ENCODE measurements at places on chromosomes 7 and 10.

- DNase-seq = no peak
Observed at GRCh38 chr7:120567204-120567603, 290.7 kb downstream of the TSPAN12 start.

- no peak for DNase-seq
Observed at GRCh38 chr10:36381748-36382147, 739.7 kb upstream of the FZD8 start.

DNA sequence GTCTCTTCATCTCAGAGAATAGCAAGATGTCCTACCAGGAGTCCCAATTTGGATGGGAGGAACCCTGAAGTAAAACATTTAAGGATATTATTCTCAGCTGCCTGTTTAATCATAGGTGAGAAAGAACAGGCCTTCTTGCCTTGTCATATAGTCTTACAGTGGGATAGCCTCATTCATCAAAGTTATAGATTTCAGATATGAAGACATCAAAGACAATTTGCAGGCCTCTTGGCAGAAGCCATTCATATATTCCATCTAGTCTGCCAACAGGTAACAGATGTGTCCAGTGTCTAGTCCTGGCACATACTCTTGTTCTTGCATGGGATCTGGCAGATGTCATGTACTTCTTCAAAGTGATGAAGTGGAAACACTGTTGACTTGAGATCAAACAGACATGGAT lies 601.3 kb upstream of the GHITM start:
- no peak for DNase-seq

DNA sequence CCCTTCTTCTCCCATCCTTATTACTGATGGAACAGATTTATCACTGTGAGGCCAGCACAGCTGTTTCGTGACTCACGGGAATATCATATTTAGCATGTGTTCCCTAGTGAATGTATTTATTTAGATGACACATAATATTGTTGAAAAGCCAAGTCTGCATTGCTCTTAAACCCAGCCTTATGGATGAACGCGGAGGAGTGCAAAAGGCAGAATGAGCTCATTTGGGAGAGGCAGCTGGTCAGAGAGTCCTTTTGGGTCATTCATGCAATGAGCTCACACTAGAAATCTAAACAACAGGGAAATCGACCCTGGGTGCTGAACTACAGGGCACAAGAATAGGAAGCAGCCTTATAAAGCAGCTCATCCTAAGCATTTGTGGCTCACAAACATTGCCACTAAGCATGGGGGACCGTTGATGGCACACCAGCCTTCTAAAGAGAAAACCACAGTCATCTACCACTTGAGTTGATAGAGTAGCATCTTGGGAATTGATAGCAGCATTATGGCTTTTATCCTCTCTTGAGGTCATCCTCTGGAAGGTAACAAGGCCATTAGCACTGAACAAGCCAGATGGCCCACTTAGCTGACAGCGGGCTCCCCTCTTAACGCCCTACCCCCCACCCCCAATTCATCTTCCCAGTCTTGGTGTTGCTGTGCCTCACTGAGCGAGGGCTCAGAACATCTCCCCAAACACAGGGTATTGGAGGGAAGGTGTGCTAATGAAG lies 32.9 kb upstream of the SDK1 start:
- no peak for DNase-seq

DNA sequence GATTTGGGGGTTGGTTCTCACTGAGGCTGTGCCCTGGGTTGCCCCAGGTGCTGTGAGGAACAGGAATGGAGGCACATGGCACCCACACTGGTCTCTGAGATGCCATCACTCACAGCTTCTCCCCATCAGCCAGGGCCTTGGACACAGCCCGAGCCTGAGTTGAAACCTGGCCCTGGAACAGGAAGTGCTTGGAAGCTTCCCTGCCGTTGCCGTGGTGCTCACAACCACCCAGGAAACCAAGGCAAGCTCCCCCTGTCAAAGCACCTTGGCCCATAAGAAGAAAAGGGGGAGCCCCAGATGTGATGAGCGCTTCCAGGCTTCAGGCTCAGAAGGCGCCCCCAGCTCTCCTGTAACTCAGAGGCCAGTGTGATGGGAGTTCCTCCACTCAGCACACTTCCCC lies at the start of gene BTBD16:
Gene BTBD16, plus strand, starts transcription at position 221 of the 400 bp plus-strand sequence. CDS start 3,786 bp downstream, outside the sequence.
- DNase-seq = no peak

GRCh38 chr7:157211690-157212089 lies 73.0 kb downstream of the UBE3C start:
- no peak for DNase-seq

DNA sequence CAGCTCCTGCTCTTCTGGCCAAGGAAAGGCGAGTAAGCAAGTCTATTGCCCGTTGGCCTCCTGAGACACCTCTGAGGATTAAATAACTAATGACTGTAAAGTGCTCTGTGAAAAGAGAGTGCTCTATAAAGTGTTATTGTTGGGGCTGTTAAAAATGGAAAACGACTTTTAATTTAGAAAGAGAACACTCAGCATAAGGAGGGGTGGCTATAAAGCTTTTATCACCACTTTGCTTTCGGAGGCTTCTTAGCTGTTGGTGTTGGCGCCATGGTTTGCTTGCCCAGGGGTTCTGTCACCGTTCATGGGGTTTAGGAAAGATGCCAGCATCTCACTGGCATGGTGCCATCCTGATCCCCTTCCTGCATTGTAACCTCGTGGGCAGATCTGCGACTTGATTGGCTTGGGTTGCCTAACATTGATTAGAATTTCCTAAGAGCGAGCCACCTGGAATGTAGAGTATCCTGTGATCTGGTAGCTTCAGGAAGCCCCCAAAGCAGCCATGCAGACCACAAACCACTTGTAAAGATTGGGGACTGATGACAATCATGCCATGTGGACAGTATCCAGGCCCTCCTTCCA lies 509.9 kb downstream of the LRMDA start:
- no peak for DNase-seq

GRCh38 chr7:77329466-77330168 lies 86.5 kb downstream of the GSAP start:
- DNase-seq = no peak

DNA sequence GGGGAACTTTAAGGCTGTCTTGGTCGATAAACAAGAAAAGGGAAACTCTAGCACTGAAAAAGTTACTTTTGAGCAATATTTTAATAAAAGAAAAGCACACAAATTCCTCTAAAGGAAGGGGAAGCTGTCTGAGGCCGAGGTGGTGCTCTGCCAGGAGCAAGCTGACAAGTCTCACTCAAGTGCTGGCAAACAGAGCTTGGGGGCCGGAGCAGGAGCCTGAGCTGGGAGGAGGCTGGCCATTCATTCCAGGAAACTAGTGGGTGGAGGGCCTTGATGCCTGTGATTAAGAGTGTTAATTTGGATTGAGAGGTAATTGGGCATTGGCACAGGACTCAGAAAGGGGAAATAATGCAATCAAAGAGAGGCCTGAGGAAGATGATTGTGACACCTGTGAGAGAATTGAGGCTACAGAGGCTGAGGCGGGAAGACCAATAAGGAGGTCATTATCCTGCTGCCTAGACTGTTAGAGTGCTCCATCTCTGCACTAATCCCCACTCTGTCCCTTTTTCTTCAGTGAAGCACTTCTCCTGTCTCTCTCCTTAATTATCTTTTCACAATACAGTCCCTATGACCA lies 154.9 kb upstream of the COL1A2 start:
- peak; percentile 58 for DNase-seq

- DNase-seq = no peak
Observed at GRCh38 chr7:129845972-129846327, 106.8 kb downstream of the UBE2H start.

GRCh38 chr10:109966961-109967738 lies 40.6 kb upstream of the ADD3 start:
- no peak for DNase-seq

DNA sequence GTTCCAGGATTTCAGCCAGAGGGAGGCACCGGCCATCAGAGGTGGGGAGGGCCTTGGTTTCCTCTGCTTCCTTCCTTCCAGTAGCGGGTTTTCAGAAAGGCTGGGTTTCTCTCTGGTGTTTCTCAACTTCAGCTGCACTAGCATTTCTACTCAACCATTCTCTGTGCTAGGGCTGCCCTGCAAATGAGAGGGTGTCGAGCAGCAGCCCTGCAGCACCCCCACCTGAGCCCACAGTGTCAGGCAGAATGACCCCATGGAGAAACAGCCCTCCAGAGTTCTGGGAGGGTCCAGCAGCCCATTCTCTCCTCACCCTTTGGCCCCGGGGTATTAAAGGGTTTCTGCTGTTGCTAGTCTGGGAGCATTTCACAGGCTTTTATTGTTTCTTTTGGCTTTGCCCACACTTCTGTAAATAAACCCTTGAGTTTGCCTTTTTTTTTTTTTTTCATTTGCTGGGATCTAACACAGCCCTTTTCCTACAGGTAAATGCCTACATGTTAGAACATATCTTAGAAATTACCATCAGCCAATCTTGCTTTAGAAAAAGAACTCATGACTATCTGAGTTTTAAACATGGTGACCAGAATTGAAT lies 151.5 kb upstream of the VIPR2 start:
- no peak for DNase-seq

DNA sequence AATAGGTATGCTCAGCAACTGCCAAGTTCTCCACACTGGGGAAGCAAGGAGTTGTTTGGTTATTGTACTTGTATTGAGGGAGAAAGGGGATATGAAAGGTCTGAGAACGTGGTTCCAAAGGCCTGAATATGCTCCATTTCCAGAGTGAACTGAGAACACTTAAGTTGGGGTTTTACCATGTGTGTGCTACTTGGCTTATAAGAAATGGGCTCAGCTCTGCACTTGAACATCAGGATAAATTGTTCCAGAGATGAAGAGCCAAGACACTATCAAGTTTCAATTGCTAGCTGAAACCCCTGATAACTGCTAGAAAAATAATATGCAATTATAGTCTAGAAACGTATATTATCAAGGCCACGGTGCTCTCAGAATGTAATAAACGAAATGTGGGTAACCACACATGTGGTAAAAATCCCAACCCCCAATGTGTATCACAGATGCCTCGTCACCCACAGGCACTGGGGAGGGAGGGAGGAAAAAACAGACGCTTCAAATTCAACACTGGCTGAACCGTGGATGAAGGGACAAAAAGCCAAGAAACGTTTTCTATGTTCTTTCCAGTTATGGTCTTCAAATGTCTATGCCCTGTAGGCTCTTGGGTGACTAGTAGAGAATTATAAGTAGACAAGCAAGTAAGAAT lies 16.3 kb downstream of the ELMO1 start:
- no peak for DNase-seq

GRCh38 chr10:57657164-57657765 lies 610.4 kb downstream of the IPMK start:
- DNase-seq = peak; percentile 24

GRCh38 chr10:5615316-5615715 lies 51.1 kb downstream of the ASB13 start:
- no peak for DNase-seq

GRCh38 chr10:11319990-11320602 lies 291.4 kb downstream of the USP6NL start:
- no peak for DNase-seq

GRCh38 chr7:28078036-28078901 lies 102.3 kb downstream of the JAZF1 start:
- DNase-seq = peak; percentile 39

DNA sequence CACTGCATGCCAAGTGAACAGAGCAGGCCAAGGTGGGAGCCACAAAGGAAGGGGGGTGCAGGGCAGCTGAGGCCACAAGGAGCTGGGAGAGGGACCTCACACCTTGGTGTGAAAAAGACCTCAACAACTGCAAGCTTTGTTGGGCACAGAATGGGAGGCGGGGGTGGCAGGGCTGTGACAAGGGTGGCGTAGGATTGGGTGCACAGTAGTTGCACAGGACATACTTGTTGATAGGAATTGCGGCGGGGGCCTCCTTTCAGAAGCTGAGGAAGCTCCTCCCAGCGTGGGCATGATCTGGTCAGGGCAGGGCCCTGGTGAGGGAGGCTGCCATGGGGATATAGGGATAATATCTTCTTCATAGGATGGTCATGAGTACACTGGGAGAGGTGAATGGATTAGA lies 25.8 kb downstream of the POLL start:
- DNase-seq = no peak

DNA sequence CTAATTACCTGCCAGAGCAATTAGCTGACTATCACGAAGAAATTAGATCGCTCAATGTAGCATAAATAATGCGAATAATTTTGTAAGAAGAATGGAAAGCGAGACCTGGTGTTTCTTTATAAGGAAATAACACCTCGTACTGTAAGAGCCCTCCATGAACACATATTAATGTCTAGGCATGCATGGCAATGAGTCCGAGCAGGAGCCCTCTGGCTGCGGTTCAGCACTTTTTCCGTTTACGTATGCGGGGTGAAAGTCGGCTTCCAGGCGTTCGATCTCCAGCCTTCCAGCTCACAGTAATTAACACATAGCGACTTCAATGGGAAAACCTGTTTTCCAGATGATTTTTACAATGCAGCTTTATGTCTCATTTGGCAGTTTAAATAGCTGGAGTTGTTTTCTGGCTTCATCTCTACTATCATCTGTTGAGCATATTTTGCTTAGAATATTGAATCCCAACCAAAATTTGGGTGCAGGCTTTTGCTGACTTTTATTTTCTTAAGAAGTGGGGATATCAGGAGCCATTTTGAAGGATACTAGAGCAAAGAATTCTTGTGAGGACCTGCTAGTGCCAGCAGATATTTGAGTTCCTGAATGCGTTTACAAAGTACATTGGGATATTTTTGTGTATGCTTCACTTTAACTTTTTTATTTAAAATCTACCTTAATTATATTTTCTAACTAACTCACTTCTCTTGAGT lies 7.2 kb upstream of the SP8 start:
- no peak for DNase-seq

- no peak for DNase-seq
Observed at GRCh38 chr7:99504281-99504602, 220 bp upstream of the ZKSCAN5 start.

DNA sequence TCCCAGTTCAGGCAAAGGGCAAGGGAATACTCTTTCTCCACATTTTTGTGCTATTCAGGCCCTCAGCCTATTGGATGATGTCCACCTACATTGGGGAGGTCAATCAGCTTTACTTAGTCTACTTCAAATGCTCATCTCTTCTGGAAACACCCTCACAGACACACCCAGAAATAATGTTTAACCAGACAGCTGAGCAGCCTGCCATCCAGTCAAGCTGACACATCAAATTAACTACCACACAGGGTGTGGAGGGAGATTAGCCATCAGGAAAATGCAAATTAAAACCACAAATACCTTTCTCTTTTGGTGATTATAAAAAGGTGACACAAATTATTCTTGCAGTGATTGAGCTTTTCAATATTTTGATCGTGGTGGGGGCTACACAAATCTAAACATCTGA lies 74.7 kb upstream of the FZD8 start:
- no peak for DNase-seq

GRCh38 chr10:126524526-126524925 lies 136.2 kb upstream of the ADAM12 start:
- no peak for DNase-seq

- no peak for DNase-seq
Observed at GRCh38 chr10:480928-481552, 208.4 kb downstream of the DIP2C start.

- no peak for DNase-seq
Observed at GRCh38 chr7:1804310-1804709, 134.2 kb downstream of the ELFN1 start.

- no peak for DNase-seq
Observed at GRCh38 chr10:62736168-62736546, 68.4 kb upstream of the ADO start.

GRCh38 chr7:77542409-77542808 lies 5.3 kb downstream of the PTPN12 start:
- DNase-seq = no peak

- peak; percentile 21 for DNase-seq
Observed at GRCh38 chr7:2934211-2934731, 90.2 kb upstream of the GNA12 start.

Data from left ventricle myocardium superior (tissue), 1 donor.